ENCODE measurements at places on chromosomes 2 and 18.

- DNase-seq = peak; percentile 70
Observed at GRCh38 chr2:160429248-160430000, 64.2 kb downstream of the RBMS1 start.

DNA sequence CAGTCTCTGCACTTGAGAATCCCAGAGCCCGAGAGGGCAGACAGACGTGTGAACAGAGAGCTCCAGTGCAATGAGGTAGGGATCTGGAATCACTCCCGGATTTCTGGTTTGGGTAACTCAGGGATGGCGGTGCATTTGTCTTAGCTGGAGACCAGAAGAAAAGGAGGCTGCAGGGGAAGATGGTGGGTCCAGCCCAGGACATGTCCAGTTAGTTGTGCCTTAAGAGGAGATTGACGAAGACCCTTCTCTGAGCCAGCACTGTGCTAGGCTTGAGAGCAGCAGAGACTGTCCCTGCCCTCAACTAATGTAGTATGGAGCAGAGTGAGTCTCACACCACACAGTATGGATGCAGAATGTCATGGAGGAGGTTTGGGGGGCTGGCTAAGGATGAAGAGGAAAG lies 150.6 kb upstream of the COPS8 start:
- no peak for DNase-seq

DNA sequence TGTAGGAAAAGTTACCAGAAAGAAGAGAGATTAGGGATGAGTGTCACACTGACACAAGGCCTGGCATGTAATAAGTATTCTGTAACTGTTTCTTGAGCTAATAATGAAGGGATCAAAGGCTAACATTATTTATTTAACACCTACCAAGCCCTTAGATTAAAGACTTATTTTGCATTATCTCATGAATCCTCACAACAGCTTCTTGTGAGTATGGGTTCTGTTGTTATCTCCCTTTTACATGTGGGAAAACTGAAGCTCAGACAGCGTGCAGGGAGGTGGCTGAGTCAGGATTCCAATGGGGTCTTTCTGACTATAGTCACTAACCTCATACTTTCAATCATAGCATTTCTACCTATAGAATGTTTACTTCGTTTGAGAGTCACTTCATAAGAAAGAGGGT lies 79.0 kb upstream of the PROKR1 start:
- DNase-seq = no peak

DNA sequence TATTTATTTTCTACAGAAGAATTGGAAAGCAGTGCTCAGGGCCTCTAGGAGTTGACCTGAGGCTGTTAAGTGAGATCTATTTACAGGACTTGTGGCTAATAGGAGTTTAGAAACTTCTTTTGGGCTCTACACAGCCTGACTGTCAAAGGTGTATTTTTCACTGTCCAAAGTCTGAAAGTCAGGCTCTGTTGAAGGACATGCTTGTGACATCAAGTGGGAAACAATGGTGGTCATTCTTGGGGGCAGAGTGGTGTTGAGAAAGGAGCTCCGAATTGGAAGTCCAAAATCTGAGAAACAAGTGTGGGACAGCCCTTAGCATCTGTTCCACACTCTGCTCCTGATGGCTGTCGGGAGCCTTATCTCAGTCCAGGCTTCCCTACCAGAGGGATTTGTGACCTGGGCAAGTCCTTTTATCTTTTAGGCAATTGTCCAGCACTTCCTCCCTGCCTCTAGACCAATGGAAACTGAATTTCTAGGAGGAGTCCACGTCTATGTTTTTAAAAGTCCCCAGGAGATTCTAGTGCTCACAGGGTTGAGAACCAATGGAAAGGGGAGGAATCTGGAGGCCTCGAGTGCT lies 76.4 kb downstream of the LIPG start:
- no peak for DNase-seq

GRCh38 chr2:237931205-237931721 lies 35.6 kb upstream of the UBE2F start:
- peak; percentile 25 for DNase-seq

GRCh38 chr2:191835539-191836350 lies 11.1 kb downstream of the CAVIN2 start:
- DNase-seq = peak; percentile 58

Measured in EL (cell line).